ENCODE measurements at places on chromosomes 2 and 18.

GRCh38 chr18:79547413-79548076, 132.1 kb upstream of the CTDP1 start:
- no peak for DNase-seq

GRCh38 chr2:235043762-235044500, 92.1 kb downstream of the SH3BP4 start:
- DNase-seq: no peak

DNA sequence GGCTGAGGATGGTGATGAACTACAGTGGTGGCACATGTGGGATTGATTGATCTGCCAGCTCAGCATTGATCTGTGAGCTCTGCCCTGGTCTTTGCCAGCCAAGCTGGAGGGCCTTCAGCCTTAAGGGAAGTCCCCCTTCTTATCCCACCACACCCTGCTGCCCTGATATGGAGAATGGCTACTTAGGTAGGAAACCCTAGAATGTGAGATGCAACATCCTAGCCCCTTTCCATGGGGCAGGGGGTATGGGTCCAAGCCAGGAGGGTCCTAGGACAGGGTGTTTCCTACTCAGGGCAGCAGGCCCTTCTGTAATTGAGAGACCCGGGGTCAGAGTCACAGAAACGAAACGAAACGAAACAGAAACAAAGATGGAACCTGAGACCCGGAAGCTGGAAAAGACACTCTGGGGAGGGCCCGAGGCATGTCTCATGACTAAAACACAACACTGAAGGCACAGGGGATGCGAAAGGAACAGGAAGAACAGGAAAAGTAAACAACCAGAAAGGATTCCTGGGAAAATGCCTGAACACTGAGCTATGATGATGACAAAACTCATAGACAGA, 16.9 kb upstream of the SULT1C2 start:
- no peak for DNase-seq

DNA sequence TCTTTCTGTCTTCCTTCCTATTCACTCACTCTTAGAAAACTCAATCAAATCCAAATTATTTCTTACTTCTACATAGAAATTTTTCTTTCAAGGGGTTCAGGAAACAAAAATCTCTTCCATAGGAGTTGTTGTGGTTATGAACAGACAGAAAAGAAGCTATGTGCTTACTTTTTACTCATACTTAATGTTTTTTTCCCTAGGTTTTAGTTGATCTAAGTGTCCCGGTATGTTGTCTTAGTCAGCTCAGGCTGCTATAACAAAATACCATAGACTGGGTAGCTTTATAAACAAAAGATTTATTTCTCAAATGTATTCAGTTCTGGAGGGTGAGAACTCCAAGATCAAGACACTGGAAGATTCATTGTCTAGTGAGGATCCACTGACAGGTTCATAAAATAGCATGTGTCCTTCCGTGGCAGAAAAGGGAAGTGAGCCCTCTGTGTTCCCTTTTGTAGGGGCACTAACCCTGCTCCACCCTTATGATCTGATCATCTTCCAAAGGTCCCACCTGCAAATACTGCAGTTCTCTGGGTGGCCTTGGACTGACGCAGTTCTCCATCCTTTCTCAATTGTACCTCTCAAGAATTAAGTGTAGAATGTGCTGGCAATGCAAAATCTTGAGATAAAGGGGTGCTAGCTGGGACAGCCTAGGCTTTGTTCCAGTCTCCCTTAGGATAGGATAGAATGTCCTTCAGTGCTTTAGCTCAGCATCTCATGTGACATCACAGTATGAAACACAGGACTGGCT, 14.4 kb upstream of the VRK2 start:
- no peak for DNase-seq

DNA sequence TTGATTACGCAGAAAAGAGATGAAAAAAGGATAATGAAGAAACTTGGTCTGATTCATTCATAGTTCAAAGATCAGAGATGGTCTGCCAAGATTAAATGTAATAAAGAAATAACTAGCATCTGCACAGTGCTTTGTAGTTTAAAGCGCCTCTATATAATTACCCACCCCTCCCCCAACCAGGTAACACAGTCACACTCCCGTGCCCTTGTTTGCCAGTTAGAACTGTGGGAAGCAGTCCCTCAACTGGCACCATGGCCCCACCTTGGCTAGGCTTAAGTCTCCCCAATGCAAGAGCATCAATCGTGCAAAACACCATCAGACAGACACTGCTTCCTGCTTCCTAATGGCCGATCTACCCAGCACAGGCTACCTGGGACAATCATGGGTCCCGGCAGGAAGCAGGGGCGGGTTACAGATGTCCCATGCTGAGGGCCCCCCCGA, 11.6 kb downstream of the ADCY3 start:
- no peak for DNase-seq

DNA sequence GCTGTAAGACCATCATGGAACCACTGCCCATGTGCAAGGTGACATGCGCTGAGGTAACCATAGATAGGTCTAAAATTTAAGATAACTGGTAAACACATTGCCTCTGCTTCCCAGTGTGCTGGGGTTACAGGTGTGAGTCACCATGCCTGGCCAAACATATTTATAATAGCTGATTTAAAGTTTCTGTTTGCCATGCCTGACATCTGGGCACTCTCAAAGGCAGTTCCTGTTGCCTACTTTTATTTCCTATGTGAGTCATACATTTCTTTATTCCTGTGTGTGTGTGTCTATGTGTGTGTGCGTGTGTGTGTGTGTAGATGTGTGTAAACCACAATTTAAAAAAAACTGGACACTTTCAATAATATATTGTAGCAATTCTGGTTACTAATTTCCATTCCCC, 415.2 kb upstream of the NETO1 start:
- DNase-seq: no peak

DNA sequence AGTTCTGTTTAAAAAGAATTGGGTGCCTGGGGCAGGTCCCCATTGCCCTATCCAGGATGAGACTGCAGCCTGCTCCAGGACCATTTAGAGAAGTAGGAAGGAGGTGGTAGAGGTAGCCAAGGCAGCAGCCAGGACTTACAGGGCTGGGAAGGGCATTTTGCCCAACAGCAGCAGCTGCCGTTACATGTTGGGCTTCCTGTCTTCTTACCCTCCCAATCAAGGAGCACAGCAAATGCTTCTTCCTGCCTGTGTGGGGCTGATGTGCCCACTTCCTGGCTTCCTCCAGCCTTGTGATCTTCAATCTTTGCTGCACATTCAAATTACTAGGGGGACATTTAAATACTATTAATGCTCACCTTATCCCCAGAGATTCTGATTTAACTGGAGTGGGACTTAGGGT, 112.0 kb downstream of the QPCT start:
- no peak for DNase-seq

GRCh38 chr18:72104851-72105250, 439.3 kb downstream of the CBLN2 start:
- no peak for DNase-seq

- DNase-seq: no peak
These were observed 236.2 kb upstream of the COPS8 start for GRCh38 chr2:236849508-236849907.

DNA sequence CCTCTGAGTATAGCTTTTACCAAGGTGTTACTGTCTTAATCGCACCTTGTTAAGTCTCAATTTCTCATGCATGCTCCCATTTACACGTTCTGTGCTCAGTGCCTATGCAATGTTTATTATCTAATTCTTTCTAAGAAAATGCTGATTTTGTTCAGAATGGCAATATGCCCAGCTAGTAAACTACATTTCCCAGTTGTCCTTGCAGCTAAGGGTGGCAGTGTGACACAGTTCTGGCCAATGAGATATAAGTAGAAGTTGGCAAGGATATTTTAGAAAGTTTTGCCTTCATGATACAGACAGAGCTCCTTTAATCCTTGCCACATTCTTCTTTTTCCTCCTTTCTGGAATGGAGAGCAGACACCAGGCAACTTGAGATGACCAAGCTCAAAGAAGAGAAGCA, 45.3 kb downstream of the POLE4 start:
- no peak for DNase-seq

DNA sequence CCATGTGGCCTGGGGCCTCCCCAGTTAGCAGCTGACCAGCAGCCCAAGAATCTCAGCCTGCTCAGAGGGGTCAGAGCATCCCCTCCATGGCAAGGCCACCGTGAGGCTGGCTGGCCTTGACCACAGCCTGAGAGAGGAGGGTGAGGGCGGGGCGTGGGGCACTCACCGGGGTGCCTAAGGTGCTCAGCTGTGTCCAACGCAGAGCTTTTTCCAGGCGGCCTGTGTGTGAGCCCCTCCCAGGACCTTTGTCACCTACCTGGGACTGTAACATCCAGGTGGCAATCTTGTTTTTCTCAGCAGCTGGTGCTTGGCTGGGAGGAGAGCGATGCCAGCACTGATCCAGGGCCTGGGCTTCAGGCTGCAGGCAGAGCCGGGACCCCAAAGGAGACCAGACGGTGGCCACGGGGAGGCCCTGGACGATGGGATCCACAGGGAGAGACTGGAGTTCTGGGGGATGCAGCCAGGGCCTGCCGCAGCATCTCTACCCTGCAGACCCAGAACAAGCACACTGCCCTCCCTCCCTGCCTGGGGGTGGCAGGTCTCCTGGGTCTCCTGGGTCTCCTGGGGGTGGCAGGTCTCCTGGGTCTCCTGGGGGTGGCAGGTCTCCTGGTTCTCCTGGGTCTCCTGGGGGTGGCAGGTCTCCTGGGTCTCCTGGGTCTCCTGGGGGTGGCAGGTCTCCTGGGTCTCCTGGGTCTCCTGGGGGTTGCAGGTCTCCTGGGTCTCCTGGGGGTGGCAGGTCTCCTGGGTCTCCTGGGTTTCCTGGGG, 12.3 kb downstream of the SNED1 start:
- DNase-seq: no peak

- DNase-seq: no peak
These were observed 64.2 kb downstream of the NPAS2 start for GRCh38 chr2:100884145-100884621.

- no peak for DNase-seq
These were observed 15.2 kb downstream of the INPP5D start for GRCh38 chr2:233075141-233075965.

DNA sequence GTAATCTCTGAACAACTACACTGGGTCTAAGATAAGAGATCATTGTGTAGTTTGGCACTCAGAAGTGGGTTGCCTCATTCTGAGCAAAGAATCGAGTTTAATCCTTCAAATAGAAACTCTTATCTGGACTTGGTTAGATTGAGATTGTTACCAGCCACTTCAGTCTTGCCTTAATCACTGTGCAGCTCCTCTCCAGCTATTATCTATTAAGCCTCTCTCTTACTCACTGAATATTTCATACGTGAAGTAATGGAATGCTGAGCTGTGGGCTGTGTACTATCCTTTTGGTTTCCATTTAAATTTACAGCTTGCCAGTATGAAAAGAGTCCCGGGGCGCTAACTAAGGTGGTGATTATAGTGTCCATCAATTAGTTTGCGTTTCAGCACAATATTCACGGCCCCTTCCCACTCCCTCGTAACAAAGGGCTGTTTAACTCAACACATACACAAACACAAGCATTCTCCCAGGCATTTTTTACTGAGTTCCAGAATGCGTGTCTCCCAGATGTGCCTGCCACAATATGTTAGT, 65.7 kb upstream of the NCKAP5 start:
- no peak for DNase-seq

- no peak for DNase-seq
These were observed 523.1 kb upstream of the HS6ST1 start for GRCh38 chr2:128841803-128842202.

DNA sequence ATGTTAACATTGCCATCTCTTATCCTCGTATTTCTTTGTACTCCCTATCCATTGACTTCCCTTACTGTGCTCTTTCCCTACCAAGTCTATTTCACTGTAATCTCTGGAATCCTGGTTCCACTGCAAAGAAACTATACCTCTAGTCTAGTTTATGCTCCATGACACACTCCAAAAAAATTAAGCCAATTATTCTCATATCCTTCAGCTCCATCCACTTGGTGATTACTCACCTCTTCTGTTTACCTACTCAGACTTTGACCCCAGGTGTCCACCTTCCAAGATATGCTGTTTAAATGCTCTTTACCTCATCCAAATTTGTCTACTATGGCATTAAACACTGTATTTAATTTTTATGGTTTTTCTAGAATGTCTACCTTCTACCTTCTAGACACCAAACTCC, 137.9 kb downstream of the ATAD2B start:
- no peak for DNase-seq

- no peak for DNase-seq
These were observed 41.6 kb upstream of the OTOF start for GRCh38 chr2:26519396-26520147.

DNA sequence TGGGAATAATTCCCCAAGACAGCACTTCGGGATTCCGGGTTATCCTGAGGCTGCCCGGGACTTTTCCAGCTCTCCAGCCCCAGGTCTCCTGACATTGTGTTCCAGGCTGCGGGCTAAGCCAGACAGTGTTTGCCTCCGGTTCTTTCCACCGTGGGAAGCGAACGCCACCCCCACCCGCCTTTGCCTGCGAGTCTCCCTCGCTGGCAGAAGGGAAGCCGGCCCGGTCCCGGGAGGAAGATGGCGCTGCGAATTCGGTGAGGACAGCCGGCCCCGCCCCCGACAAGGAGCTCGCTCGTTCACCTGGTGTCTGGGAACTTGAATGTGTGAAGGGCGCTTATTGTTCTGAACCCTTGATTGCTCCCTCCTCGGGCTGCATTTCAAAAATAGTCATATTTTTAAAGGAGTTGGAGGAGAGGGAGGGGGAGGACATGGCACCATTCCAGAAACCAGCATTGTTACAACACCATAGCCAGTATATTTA, 2.9 kb downstream of the LRATD1 start:
- peak; percentile 76 for DNase-seq

DNA sequence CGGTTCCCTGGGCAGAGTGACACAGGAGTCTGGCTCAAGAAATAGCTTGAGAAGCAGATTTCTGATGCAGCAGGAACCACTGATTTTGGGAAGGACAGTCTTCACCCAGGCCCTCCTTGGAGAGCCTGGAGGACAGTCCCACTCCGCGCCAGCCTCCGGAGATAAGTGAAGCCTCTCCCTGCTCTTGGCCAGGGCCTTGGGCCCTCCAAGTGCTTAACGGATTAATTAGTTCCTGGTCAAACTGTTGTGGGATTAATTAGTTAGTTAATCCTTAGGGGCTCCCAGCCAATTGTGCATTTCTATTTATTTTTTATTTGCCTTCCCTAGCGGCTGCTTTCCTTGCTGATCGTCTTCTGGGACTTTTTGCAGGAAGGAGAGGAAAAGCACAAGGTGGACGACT, 19.6 kb downstream of the CPLX4 start:
- DNase-seq: no peak

DNA sequence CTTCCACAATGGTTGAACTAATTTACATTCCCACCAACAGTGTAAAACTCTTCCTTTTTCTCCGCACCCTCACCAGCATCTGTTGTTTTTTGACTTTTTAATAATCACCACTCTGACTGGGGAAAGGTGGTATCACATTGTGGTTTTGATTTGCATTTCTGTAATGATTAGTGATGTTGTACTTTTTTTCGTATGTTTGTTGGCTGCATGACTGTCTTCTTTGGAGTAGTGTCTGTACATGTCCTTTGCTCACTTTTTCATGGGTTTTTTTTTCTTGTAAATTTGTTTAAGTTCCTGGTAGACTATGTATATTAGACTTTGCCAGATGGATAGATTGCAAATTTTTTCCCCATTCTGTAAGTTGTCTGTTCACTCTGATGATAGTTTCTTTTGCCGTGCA, 574.8 kb downstream of the KCNJ3 start:
- DNase-seq: no peak
